GM12892 (cell line): ENCODE measurements at places on chromosomes 2 and 18.

- no peak for DNase-seq
These were observed 66.8 kb downstream of the PDE11A start for GRCh38 chr2:178005756-178006155.

GRCh38 chr2:44616667-44617155 lies 255.0 kb downstream of the CAMKMT start:
- no peak for DNase-seq

DNA sequence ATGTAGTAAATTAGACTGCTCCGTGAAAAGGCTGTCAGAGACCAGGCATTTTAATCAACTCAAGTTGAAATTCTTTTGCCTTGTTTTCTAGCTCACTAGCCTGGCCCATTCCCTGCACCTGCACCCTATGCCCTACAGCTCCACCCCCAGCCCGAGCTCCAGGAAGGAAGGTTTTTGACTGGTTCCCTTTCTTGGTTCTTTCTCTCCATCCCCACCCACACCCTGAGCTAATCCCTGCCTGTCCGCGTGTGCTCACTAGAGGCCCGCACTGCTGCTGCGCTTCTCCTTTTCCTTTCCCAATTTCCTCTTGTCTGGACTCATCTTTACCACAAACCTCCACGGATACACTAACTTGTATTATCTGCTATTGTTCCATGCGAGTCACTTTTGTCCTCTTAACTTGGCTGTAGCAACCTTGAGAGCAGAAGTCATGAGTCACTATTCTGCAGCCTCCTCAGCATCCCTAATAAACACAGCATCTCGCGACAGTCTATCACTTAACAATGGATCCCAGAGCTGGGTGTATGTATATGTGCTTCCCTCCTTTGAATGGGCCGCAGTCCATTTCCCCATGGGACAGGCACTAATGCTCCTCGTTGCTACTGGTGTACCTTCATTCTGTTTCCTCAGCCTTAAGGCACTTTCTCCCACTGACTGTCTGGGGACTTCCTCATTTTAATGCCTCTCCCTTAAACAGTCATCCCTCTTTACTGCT lies 36.5 kb downstream of the COLEC12 start:
- DNase-seq = no peak

- DNase-seq = no peak
These were observed 41.9 kb upstream of the SCN9A start for GRCh38 chr2:166417669-166418068.

DNA sequence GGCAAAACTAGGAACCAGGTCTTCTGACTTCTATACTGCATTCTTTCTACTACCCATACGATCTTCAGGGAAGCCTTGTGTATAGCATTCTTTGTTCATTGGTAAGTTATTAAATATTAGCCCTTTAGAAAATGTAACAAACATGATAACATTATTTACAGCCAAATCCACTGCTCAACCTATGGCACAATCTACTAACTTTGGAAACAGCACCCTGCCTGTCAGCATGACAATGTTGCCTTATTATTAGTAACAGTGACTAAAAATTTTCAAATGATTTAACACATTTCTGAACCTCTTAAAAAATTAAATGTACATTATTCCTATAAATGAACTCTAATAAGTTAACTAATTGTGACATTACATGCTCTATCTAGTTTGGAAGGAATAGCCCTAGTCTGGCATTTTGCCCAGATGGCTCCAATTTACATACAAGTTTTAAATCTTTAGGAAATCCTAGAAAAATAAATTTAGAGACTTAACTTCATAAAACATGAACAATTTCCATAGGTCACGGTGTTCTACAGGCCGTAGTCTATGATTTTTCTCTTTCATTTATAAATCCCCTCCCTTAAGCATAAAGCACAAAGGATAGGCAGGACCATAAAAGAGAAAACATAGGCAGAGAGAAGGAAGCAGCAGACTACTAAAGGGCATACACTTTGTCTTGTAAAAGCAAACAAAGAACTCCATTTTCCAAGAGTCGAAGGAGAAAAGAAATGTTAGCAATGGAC lies 33.7 kb downstream of the YES1 start:
- no peak for DNase-seq
